ENCODE measurements at places on chromosomes 6 and 20. TPM values are rescaled to one million over a fixed set of nuclear protein-coding genes. Genes with fewer than 3 reads are reported as not detected.

Gene PDE7B
- 6.1 TPM for polyA plus RNA-seq

Gene BTN2A1
- polyA plus RNA-seq, result 34.3 TPM

Gene ZKSCAN8
- 37.6 TPM for polyA plus RNA-seq

GRCh38 chr6:115667478-115668026 is 393.1 kb downstream of the FRK start:
- DNase-seq, result no peak

DNA sequence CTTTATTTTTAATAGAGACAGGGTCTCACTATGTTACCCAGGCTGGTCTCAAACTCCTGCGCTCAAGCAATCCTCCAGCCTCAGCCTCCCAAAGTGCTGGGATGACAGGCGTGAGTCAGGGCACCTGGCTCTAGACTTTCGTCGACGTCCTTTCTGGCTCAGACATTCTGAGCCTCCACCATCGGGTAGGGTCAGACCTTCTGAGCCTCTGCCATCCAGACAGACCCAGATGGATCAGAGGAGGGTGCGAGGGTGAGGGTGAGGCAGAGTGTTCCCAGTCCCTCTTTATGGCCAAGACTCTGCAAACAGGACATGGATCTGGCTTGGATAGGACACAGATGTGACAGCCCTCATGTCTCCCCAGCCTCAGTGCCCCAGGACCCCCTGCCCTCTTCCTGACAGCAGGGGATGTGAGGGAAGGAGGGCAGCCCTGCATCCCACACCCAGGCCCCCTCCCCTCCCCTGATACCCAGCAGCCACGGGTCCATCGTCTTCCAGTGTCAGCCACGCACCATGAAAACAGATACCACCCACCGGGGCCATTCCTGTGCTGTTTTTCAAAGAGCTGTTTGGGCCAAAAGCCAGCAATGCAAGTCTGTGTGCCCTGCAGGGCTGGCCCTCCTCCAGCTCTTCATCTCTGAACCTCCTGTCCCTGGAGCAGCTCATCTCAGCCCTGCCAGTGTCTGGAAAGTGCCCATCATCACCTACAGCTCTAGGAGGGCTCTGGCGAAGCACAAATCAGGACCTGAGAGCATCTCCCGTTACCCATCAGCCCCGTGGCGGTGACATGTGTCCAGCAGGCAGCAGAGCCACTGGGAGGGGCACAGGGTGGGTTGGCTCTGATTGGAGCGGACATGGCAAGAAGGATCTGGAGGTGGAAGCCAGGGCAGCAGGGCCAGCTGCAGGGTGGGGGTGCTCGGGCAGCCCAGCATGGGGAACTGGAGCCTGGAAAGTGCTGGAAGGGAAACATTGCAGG is 208.4 kb downstream of the PREX1 start:
- no peak for DNase-seq

DNA sequence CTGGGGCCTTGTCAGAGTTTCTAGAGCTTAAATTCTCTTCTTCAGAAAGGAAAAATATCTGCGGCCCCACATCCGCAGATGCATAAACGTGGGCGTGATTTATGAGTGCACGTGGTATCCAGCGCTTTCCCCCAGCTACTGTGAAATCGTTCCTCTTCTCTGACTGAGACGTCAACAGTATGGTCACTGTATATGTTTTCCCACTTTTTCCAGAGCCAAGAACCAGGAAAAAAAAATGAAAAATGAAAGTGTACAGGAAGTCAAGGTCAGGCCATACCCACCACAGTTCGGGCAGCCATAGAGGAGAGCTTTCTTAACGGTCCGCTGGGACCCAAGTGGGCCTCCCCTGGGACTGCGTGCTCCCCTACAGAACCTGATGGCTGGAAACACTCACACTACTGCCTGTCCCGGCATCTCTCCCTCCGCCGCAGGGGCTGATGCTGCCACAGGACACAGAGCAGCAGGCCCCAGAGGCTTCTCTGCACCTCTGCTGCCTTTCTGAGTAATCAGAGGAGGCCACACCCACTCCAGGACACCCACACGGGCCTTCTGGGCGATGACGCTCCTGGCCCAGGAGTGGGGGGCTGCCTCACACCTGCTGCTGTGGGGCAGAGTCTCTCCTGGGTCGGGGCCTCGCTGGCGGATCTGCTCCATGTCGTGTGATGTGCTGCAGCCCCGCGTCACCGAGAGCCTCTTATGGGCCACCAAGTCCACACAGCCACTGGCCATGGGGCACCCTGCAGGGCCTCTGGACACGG is 16.4 kb upstream of the STX16 start:
- DNase-seq, result peak; percentile 69

Gene WASF1
- polyA plus RNA-seq, result 50.9 TPM
